ENCODE measurements at places on chromosomes 6 and 20.

- DNase-seq, result no peak
Observed at GRCh38 chr6:156645097-156645496, 132.1 kb upstream of the ARID1B start.

DNA sequence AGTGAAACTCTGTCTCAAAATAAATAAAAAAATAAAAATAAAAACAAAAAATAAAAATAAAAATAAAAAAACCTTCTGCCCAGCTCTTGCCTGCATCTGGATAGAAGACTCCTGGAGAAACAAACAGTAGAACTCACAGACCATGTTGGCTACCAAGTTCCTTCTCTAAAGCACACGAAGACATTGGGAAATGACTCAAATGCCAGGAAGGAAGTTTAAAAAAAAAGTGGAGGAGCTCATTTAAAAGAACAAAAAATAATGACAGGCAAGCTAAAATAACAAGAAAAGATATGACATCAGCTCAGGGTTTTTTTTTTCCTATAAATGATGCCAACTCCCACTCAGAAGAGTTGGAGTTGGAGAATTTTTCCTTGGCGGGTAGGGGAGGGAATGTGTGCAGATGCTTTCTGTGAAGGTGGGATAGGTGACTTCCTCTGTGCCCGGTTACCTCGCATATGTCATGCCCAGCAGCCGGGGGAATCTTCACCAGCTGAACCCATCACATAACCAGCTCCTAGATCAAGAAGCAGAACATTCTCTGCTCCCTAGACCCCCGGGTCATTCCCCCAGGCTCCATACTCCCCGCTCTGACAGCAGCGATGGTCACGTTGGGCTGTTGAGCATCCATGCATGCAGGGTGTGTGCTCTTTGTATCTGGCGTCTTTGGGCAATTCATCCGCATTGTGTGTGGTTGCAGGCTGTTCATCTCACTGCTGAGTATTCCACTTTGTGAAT, 17.3 kb upstream of the CD93 start:
- no peak for DNase-seq

DNA sequence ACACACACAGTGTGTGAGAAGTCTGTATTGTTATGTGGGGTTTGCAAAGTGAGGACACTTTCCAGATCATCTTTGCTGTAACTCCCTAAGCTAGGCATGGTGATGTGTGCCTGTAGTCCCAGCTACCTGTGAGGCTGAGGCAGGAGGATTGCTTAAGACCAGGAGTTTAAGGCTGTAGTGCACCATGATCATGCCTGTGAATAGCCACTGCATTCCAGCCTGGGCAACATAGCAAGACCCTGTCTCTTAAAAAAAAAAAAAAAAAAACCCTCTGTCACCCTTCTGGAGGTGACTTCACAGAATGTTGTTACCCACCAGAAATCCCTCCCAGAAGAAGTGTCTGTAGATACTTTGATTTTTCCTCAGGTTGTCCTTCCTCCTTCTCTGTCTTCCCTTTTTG, 14.9 kb downstream of the CASS4 start:
- DNase-seq, result no peak

DNA sequence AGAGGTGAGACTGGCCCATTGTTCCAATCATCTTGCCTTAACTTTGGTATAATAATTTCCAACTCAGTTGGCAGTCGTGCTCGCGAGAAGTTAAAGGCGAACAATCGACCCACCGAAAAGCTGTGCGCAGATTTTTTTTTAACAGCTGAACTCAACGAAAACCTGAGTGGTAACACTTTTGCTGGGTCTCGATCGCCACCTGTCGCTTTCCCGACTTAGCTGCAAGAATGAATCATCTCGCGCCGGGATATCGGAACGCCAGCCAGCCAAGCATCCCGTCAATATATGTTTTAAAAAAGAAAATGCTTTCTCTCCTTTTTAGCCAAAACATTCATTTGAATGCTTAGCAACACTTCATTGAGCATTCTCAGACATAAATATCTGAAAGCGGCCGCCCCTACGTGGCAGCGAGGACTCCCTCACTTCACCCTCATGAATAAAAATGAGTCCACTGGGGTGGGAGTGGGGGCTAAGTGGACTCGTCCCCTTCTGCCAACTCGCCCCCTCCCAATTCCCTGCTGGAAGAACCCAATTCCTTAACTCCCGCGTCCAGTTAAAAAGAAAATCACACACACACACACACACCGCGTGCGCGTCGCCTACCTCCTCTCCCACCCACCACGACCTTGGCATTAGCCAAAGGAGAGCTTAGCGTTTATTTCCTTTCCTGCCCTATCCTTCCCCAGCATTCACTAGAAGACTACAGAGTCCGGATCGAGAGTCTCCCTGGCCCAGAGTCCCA, 1.5 kb downstream of the COL12A1 start:
- DNase-seq, result peak; percentile 33
